Stimulated activated CD8-positive, alpha-beta memory T cell treated with anti-CD3 and anti-CD28 coated beads, Interleukin-12 subunit alpha, Interleukin-12 subunit beta, amount 100 ng/mL, for 4 hours (primary cell): ENCODE measurements at places on chromosomes 2 and 18.

DNA sequence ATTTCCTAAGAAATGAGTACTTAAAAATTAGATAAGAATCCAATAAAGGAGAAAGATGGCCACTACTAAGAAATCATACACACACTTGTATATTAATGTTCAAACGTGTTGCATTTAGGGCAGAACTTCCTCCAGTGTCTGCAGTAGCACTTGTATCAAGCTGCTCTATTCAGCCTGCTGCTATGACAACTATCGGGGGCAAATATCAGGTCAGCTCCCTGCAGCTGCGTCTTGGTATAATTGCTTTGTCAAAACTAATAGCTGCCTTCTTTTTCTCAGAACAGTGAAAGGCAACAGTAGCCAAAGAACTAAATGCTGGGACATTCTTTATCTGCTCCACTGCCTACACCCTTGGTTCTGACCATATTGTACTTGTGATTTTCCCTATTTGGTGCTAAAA lies 300.7 kb downstream of the NOL4 start:
- DNase-seq: no peak

- no peak for DNase-seq
Measured at GRCh38 chr2:109217362-109218086, 88.5 kb downstream of the SH3RF3 start.

GRCh38 chr2:176138923-176139660 lies 9.6 kb downstream of the HOXD8 start:
- no peak for DNase-seq

DNA sequence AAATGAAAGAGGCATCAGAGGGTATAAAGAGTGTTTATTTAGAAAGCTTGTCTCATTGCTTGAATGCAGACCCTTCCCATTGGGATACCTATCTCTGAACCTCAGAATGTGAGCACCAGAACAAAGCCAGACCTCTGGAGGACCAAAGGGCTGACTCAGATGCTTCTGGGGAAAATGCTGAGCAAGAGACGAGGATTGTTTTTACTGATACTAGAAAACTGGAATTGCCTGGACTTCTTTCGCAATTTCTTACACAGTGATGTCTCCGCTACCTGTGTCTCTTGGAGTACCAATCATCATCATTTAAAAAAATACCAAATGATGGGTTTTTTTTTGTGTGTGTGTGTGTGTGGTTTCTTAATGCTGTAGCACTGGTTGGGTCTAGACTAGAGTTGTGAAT lies 55.6 kb upstream of the CCDC85A start:
- DNase-seq: no peak

- no peak for DNase-seq
Measured at GRCh38 chr2:3485166-3485565, 34.2 kb downstream of the ADI1 start.

- no peak for DNase-seq
Measured at GRCh38 chr18:750456-750855, 38.0 kb upstream of the ENOSF1 start.

DNA sequence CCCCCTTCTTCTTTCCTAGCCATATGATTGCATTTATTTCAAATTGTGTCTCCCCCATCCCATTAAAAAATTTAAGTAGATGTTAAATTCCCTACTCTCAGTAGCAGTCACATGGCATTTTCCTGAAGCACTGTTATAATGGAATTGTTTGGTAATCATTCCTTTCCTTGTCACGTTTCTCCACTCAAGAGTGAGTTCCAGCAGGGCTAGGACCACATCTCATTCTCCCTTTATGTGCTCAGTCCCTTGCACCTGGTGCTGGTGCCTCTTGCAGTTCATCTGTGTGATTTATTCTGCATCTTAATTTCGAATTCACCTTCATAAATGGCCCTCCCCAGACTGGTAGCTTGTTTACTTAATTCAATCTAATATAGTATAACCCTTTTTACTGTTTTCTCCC lies 70.3 kb upstream of the NOSTRIN start:
- DNase-seq: no peak
